SK-N-SH (cell line): ENCODE measurements at places on chromosomes 16 and 17. TPM values are rescaled to one million over a fixed set of nuclear protein-coding genes. Genes with fewer than 3 reads are reported as not detected.

The ZNF423 gene
- polyA plus RNA-seq: 1.2 and 1.9 TPM in 2 replicates

The LLGL2 gene
- 4.4 and 6.7 TPM in 2 replicates for polyA plus RNA-seq

The PSMD3 gene
- polyA plus RNA-seq: 87.6 and 104 TPM in 2 replicates

The MOSMO gene
- 8.0 and 10.0 TPM in 2 replicates for polyA plus RNA-seq

The SDK2 gene
- polyA plus RNA-seq: 0.02 TPM in 2 replicates

The PRSS21 gene
- polyA plus RNA-seq: not detected in 2 replicates

The PER1 gene
- 32.7 and 56.8 TPM in 2 replicates for polyA plus RNA-seq

The NTN1 gene
- 0.03 and 0.05 TPM in 2 replicates for polyA plus RNA-seq
